ENCODE measurements at places on chromosomes 7 and 10.
A peak's percentile ranks its signal among the peaks of the same experiment; 100 is the strongest.

- no peak for DNase-seq
Observed at GRCh38 chr10:130337696-130338635, 201.8 kb downstream of the GLRX3 start.

DNA sequence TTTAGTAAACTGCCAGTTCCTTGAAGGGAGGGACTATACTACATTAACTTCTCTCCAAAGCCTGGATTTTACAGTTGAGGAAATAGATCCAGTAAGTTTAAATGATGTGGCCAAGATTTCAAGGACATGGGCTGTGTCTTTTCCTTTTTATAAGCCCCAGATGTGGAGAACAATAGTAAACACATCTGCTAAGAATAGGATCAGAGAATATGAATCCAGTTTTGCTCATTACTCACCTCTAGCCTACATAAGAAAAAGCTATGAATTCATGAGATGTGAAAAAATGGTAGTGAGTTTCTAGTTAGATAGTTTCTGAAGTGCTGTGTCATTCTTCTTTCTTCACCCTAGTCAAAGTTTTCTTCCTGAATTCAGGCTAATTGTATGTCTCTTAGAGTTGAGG is 38.6 kb downstream of the MAGI2 start:
- DNase-seq, result no peak

DNA sequence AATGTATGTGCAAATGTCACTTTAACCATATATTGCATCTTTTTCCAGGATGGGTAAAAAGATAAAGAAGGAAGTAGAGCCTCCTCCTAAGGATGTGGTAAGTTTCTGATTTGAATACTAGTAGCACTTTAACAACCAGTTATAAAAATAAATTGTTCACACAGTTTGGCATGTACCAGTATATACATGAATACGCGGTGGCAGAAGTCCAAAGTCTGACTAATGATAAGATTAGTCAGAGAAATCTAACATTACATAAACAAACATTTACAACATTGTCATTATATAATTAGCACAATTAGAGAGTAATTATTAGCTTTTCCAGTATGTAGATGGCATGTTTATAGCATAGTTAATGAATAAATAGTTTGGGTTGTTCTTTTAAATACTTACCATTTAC is 4.1 kb downstream of the ARMC3 start:
- no peak for DNase-seq

DNA sequence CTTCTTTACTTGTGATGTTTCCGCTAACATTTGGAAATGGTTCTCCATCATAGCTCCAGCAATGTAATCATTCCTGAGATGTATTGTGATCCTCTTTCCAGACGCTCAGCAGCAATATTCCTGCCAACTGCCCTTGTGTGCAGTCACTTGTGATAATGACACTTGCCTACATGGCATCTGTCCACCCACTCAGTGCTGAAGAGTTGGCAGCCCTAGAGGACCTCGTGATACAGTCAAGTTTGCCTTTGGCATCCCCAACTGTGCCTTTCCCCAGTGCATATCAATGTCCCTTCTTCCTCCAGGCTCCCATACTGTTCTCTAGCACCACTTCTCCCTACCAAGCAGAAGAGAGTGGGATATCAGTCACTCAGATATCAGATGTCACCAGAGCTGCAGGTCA is 64.9 kb downstream of the MYOF start:
- no peak for DNase-seq

- DNase-seq, result no peak
Observed at GRCh38 chr7:103533761-103534160, 87.8 kb upstream of the SLC26A5 start.

DNA sequence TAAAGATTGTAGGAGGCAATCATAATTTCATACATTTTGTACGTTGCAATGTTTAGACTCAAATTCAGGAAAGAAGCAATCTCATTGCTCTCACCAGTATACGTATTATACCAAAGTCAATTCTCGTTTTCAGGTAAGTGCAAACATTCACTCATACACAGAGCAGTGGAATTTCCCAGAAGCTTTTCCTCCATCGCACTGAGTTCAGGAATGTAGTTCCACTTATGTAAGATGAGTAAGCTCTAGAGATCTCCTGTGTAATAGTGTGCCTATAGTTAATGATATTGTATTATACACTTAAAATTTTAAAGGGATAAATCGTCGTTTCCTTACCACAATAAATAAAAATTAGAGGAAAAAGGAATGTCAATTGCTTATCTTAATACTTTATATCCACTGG is 470.8 kb upstream of the KCND2 start:
- no peak for DNase-seq

- DNase-seq, result no peak
Observed at GRCh38 chr10:33248638-33249037, 85.8 kb downstream of the NRP1 start.

DNA sequence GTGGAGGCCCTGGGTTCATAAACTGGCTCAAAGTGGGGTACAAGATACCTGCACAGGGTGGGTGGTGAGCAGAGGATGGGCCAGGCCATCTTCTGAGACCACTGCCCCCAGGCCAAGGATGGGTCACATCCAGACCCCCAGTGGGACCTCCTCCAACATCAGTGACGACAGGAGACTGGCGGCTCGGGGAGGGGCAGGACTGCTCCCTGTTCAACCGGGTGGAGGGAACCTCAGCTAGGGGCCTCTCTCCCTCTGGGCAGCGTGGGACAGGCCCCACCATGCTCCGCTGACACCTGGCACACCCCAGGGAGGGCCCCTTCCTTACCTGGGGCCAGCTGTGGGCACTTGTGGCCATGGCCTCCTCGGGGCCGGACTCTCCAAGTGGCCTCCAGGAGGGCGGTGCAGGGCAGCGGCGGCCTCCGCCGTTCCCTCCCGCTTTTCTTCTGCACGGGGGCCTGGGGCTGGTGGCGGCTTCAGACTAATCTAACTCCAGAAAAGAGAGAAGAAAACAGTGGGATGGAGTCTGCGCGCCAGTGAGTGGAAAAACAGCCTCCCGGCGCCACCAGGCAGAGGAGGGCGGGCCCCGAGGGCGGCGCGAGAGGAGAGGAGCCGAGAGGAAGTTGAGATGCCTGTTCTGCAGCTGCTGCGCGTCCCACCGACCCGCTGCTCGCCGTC is at the start of gene CALHM2:
Gene CALHM2, minus strand, starts transcription at position 540 of the 675 bp plus-strand sequence. CDS start 2,429 bp downstream, outside the sequence.
- peak; percentile 34 for DNase-seq

- DNase-seq, result no peak
Observed at GRCh38 chr7:149859876-149860275, 13.9 kb upstream of the ATP6V0E2 start.

DNA sequence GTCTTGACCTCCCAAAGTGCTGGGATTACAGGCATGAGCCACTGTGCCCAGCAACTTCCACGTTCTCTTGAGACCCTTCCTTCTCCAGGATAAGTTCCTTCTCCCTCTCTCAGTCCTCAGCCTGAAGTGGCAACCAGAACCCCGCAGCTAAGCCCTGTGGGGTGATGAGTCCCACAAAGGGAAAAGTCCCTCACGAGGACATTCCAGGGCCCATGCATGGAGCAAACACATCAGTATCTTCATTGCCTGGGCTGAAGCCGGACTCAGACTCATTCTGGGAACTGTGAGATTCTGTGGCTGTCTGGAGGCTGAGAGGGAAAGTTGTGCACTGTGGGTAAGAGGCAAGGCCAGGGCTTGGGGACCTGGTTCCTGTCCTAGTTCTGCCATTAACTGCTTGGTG is 622.9 kb downstream of the GALNT17 start:
- DNase-seq, result no peak

DNA sequence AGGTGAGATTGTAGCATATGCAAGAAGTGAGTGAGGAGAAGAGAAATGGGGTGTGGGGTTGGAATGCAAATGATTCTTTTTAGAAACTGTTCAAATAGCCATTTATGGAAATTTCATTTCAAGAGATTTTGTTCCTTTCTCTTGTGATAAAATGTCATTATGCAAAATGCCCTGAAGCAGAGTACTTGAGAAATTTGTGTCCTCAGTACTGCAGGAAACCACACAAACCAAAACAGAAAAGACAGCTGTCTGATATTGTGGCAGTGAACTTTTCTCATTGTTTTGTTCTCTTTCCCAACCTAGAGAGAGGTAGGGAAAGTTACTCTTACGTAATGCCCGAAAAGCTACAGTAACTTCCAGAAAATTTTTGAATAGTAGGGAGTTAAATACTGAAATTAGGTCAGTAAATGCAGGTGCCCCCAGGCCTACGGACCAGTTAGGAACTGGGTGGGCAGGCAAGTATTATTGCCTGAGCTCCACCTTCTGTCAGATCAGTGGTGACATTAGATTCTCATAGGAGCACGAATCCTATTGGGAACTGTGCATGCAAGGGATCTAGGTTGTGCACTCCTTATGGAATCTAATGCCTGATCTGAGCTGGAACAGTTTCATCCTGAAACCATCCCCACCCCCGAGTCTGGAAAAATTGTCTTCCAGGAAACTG is 34.0 kb downstream of the DLD start:
- DNase-seq, result no peak

DNA sequence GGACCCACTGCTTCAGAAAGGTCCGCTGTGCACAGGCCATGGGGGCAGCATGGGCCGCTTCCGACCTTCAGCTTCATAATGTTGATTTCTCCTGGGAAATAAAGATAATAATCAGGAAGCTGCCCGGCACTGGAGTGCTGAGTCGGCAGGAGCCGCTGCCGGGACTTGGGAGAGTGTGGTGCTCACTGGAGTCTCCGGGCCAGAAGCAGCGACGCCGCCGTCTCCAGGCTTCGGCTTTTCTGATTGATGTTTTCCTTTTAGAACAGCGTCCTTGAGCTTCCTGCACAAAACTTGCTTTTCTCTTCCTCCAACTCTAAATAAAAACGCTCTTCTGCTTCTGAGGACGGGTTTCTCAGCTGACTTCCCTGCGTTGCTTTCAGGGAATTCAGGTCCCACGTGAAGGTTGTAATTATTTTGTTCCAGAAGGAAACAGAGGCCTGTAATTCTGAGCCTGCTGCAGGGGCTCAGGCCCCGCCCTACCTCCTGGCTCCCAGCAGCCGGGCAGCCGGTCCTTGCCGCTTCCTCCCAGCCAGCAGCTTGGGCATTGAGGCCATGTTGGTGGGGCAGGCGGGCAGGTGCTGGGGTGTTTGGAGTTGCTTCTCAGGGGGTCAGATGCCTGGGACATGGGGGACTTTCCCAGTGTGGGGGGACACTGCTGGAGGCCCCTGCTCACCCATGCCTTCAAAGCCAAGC is 14.7 kb downstream of the PWWP2B start:
- no peak for DNase-seq

GRCh38 chr7:6286486-6286885 is 14.1 kb upstream of the CYTH3 start:
- no peak for DNase-seq

GRCh38 chr7:75727881-75728593 is 10.7 kb downstream of the HIP1 start:
- DNase-seq, result no peak

DNA sequence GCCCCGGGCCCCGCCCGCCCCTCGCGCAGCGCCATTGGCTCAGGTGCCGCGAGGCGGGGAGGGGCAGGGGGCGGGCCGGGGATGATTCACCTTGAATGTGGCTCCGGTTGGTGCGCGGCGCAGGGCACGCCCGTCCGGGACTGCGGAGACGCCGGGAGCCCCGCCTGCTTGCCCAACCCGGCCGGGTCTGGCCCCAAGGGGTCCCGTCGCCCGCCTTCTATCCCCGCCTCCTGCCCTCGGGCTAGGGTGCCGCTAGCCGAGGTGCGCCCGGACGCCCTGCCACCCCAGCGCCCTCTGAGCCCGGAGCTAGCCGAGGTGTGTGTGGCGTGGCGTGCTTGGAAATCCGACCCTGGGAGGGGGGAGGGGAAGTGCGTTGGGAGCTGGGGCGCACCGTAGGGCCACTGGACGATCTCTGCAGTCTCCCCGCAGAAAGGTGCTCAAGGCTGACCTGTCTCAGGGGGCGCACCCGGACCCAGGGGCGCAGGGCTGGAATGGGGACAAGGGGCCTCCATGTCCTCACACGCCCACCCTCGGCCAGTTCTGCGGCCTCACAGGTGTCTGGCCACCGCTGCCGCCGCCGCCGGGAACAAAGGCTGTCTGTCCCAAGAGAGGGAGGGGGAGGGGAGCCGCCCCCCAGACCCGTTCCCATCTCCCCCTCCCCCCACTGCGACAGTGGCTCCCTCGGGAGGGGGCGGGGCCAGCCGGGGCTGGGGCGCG is 168.9 kb downstream of the NRF1 start:
- DNase-seq, result peak; percentile 68

DNA sequence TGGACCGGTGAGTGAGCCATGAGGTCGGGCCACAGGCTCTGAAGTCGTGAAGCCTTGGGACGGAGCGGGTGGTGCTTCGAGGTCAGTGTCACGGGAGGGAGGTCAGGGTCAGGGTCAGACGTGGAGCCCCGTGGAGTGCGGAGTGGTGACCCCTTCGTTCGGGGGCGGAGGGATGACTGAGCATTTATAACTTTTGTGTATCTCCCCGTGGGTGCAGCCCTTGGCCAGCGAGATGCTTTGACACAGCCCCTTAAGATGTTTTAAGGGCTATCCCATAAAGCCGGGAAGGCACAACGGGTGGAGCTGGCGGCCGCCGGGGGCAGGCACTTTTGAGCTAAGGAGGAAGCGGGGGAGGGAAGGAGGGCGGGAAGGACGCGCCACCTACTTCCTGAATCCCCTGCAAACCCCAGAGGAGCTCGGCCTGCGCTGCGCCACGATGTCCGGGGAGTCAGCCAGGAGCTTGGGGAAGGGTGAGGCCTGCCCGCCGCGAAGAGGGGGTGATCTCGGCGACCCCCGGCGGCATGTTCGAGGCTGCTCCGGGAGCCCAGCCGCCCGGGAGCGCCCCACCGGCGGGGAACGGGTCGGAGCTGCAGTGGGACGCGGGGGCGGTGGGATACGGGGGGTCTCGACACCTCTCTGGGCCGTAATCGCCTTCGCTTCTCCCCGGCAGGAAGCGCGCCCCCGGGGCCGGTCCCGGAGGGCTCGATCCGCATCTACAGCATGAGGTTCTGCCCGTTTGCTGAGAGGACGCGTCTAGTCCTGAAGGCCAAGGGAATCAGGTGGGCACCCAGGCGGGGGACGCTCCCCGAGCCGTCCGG is at the start of gene GSTO1:
Gene GSTO1, plus strand, starts transcription at position 400 of the 818 bp plus-strand sequence. Its CDS starts 37 bp downstream, at position 437.
- DNase-seq, result no peak

DNA sequence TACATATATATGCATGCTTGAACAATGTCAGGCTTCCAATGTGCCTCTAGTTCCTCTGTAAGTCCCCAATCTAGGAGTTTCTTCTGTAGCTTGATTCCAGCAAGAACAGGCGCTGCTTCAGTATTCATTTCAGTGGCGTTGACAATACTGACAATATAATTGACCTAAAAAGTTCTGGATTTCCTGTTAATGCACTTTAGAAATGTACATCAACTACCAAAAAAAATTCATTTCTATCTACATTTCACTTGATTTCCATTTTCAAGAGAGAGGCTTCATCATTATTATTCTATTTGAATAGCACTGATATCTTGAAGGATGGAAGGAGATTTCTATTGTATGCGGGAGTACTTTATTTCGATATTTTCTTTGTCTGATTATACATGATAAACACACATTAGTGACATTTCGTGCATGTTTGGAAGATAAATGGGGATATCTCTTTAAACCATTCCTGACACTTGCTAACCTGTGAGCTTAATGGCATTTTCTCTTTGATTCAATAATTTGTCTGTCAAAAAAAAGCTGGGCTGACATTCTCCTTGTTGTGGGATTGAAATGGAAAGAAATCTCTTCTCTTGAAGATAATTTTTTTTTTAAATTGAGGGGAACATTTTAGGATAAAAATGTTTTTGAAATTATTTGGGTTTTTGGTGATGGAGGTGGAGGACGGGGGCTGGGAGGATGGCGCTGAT is 568.2 kb downstream of the LRMDA start:
- no peak for DNase-seq

GRCh38 chr10:30534465-30535144 is 94.9 kb downstream of the LYZL2 start:
- peak; percentile 43 for DNase-seq

GRCh38 chr7:51263631-51264484 is 52.8 kb downstream of the COBL start:
- DNase-seq, result no peak

All from stimulated activated CD4-positive, alpha-beta T cell treated with anti-CD3 and anti-CD28 coated beads, TNF-alpha, amount 100 ng/mL, for 1 hour (primary cell).